Breast epithelium (tissue), 4 donors: ENCODE measurements at places on chromosomes 6 and 20. TPM values are rescaled to one million over a fixed set of nuclear protein-coding genes. Genes with fewer than 3 reads are reported as not detected.
A peak's percentile ranks its signal among the peaks of the same experiment; 100 is the strongest.

- H3K4me1 ChIP-seq, result no peaks in the 10 kb centered on the region
- H3K4me3 ChIP-seq, result no peak overlapping the region
- peak; percentile 55 for DNase-seq
- no peaks in the 10 kb centered on the region for H3K27me3 ChIP-seq
- no peaks in the 10 kb centered on the region for H3K36me3 ChIP-seq
These were observed 39.4 kb upstream of the ENPP4 start for GRCh38 chr6:46090115-46091079.

DNA sequence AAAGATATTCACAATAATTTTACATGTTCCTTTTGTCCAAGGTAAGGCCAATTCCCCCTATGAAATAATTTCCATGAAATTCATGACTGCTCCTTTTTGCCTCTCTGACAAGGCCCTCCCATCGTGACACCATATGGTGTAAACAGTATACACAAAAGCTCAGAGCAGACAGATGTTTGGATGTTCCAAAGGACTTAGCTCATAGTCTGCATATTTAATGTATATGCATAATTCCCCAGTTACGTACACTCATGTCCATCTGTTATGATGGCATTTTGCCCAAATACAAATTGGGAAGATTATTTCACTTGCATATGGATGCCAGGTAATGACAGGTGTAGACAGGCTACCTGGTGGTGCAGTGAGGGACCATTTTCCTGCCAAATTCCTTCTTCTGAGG, 376.5 kb downstream of the KHDRBS2 start:
- H3K36me3 ChIP-seq, result no peaks in the 10 kb centered on the region
- no peak overlapping the region for H3K27ac ChIP-seq
- H3K27me3 ChIP-seq, result no peaks in the 10 kb centered on the region
- no peak for DNase-seq

The WFDC10B gene
- not detected for total RNA-seq

The PRDM13 gene
- not detected for total RNA-seq

The C6orf120 gene
- 29.5 TPM for total RNA-seq

DNA sequence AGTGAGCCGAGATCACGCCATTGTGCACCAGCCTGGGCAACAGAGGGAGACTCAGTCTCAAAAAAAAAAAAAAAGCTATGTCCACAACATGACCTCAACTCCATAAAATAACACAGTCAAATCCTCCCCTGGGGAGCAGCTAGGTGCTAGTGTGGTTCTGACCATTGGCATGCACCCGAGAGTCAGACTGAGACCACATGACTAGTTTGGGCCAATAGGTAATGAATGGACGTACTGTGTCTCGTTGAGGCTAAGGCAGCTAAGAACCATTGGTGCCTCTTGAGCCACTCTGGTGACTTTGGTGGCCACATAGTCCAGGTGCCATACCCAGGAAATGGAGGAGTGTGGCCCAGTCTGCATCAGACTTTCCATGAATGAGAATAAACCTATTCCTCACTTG, 40.3 kb downstream of the ATP9A start:
- H3K27ac ChIP-seq, result no peak overlapping the region
- H3K27me3 ChIP-seq, result no peaks in the 10 kb centered on the region
- no peaks in the 10 kb centered on the region for H3K4me1 ChIP-seq
- DNase-seq, result no peak

GRCh38 chr6:131635384-131636340, 1.4 kb upstream of the ENPP3 start:
- H3K27ac ChIP-seq, result no peak overlapping the region
- no peak overlapping the region for H3K4me3 ChIP-seq
- no peak for DNase-seq
- no peaks in the 10 kb centered on the region for H3K36me3 ChIP-seq

DNA sequence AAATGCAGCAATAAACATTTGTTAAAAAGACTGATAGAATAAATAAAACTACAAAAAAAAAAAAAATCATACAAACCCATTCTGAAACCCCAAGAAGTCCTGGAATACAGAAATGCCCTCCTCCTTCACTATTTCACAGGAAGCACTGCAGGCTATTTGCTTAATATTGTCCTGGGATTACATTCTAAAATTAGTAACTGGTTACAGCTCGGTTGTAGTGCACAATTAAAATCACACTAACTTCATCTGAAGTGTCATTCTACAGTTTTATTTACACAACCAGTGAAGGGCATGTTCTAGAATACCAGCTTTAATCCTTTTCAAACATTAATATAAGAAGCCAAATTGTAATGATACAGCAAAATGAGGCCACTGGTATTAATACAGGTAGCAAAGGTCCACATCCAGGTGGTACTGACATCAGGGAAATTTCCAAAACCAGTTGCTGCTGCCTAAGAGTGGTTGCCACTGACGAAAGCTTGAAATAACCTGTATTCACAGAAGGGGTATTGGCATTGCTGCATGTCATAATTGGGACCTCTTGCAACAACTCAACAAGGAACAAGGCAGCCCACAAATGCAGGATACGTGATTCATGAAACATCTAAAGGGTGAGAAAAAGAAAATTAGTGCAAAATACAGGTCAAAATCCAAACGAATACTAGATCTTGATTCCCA, 26.9 kb downstream of the AKIRIN2 start:
- H3K4me1 ChIP-seq, result no peaks in the 10 kb centered on the region
- no peak overlapping the region for H3K4me3 ChIP-seq
- peaks cover 4% of the 10 kb centered on the region for H3K36me3 ChIP-seq
- H3K27ac ChIP-seq, result no peak overlapping the region
- DNase-seq, result no peak
- H3K27me3 ChIP-seq, result no peaks in the 10 kb centered on the region

GRCh38 chr6:40148882-40149573, 214.8 kb upstream of the MOCS1 start:
- no peaks in the 10 kb centered on the region for H3K27me3 ChIP-seq
- DNase-seq, result no peak
- no peaks in the 10 kb centered on the region for H3K36me3 ChIP-seq
- H3K4me3 ChIP-seq, result no peak overlapping the region

The TSHZ2 gene
- 59.6 TPM for total RNA-seq

- no peaks in the 10 kb centered on the region for H3K27me3 ChIP-seq
- no peak for DNase-seq
- no peaks in the 10 kb centered on the region for H3K4me1 ChIP-seq
These were observed 143.9 kb downstream of the GRM4 start for GRCh38 chr6:34001706-34002621.

DNA sequence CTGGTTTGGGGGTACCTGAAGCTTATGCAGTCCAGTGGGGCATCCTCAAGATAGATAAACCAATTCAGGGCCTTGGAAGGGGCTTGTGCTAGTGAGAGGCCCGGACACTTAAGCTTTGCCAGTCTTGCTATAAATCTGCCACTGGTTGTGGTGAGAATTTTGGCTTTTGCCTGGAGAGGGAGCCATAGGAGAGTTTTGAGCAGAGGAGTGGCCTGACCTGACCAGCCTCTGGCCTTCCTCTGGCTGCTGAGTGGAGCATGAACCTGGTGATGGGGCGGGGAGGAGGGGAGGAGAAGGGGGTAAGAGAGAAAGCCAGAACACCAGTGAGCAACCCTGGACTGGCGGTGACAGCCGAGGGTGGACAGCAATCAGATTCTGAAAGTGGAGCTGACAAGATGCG, 7.1 kb downstream of the TMEM74B start:
- H3K27ac ChIP-seq, result no peak overlapping the region
- no peaks in the 10 kb centered on the region for H3K27me3 ChIP-seq
- DNase-seq, result no peak
- no peaks in the 10 kb centered on the region for H3K4me1 ChIP-seq
- H3K4me3 ChIP-seq, result no peak overlapping the region

DNA sequence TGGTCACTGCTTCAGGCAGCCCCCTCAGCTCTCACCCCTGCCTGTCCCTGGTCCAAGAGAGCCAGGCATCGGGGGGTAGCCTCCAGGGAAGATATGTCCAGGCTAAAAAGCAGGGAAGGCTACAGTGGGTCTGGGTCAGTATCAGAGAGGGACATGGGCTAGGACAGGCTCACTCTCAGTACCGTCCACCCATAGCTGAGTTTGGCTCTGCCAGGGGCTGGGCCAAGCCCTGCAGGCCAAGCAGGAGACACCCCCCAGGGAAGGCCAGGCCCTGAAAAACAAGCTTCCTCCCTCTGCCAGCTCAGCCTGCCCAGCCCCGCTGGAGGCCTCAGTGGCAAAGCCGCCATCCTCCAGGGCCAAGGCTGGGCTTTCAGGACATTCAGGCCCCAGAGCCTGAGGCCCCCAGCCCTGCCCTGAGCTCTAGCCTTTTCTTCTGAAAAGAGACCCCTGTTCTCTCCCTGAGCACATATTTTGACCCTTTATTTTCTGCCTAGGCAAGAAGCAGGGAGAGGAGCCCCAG, 28.6 kb upstream of the TGM2 start:
- H3K27ac ChIP-seq, result no peak overlapping the region
- no peak overlapping the region for H3K4me3 ChIP-seq
- no peak for DNase-seq
- H3K27me3 ChIP-seq, result no peaks in the 10 kb centered on the region
- no peaks in the 10 kb centered on the region for H3K4me1 ChIP-seq

DNA sequence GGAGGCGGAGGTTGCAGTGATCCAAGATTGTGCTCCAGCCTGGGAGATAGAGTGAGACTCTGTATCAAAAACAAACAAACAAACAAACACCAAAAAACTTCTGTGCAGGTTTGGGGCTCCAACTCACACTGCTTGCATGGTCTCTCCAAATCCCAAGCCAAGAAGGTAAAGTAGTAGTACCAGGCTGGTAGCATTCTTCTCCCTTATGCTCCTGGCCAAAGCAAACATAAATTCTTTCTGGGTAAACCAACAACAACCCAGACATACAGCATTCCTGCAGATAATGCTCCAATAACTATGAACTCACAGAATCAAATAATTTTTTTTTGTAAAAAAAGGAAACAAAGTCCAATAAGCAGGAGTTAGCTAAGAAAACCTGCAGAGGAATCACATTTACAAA, 57.8 kb upstream of the KLHL31 start:
- DNase-seq, result no peak
- H3K27me3 ChIP-seq, result no peaks in the 10 kb centered on the region
- no peak overlapping the region for H3K4me3 ChIP-seq
- no peak overlapping the region for H3K27ac ChIP-seq
- H3K36me3 ChIP-seq, result no peaks in the 10 kb centered on the region
- H3K4me1 ChIP-seq, result no peaks in the 10 kb centered on the region

GRCh38 chr6:22332711-22333110, 35.9 kb upstream of the PRL start:
- H3K27ac ChIP-seq, result no peak overlapping the region
- no peaks in the 10 kb centered on the region for H3K36me3 ChIP-seq

DNA sequence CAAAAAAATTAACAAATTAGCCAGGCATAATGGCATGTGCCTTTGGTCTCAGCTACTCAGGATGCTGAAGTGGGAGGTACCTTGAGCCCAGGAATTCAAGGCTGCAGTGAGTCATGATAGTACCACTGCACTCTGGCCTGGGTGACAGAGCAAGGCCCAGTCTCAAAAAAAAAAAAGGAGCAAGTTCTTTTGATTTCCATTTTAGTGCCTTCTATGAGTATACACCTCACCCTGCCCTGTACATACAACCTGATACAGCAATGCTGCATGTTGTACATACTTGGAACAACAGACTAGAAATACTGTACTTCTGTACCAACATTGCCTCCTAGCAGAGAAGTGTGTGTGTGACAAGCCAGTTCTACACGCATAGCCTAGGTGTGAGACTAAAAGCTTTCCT, 97.3 kb upstream of the CARMIL1 start:
- no peaks in the 10 kb centered on the region for H3K4me1 ChIP-seq
- no peaks in the 10 kb centered on the region for H3K27me3 ChIP-seq
- no peaks in the 10 kb centered on the region for H3K36me3 ChIP-seq
- H3K27ac ChIP-seq, result no peak overlapping the region

GRCh38 chr6:14707971-14708465, 537.9 kb upstream of the JARID2 start:
- H3K36me3 ChIP-seq, result no peaks in the 10 kb centered on the region
- no peak for DNase-seq
- peaks cover 5% of the 10 kb centered on the region for H3K4me1 ChIP-seq
- H3K4me3 ChIP-seq, result no peak overlapping the region

The SLC44A4 gene
- total RNA-seq, result 10.5 TPM

The PDCD2 gene
- total RNA-seq, result 64.6 TPM

GRCh38 chr6:63640062-63640461, 4.5 kb downstream of the PHF3 start:
- DNase-seq, result no peak
- H3K27me3 ChIP-seq, result no peaks in the 10 kb centered on the region
- no peaks in the 10 kb centered on the region for H3K4me1 ChIP-seq
- no peaks in the 10 kb centered on the region for H3K36me3 ChIP-seq
- no peak overlapping the region for H3K4me3 ChIP-seq

The CALHM5 gene
- 0.73 TPM for total RNA-seq

GRCh38 chr6:82955841-82956240, 109.8 kb downstream of the UBE3D start:
- H3K4me3 ChIP-seq, result no peak overlapping the region
- no peak for DNase-seq
- no peaks in the 10 kb centered on the region for H3K36me3 ChIP-seq
- no peak overlapping the region for H3K27ac ChIP-seq
- no peaks in the 10 kb centered on the region for H3K27me3 ChIP-seq
- no peaks in the 10 kb centered on the region for H3K4me1 ChIP-seq

- H3K27me3 ChIP-seq, result no peaks in the 10 kb centered on the region
- no peaks in the 10 kb centered on the region for H3K4me1 ChIP-seq
- H3K4me3 ChIP-seq, result no peak overlapping the region
- no peak overlapping the region for H3K27ac ChIP-seq
These were observed 21.7 kb upstream of the SSR1 start for GRCh38 chr6:7334685-7335084.

GRCh38 chr20:49668181-49668877, 45.3 kb downstream of the B4GALT5 start:
- no peak for DNase-seq
- H3K36me3 ChIP-seq, result no peaks in the 10 kb centered on the region
- H3K27ac ChIP-seq, result no peak overlapping the region
- no peaks in the 10 kb centered on the region for H3K4me1 ChIP-seq
- H3K27me3 ChIP-seq, result no peaks in the 10 kb centered on the region

The ECT2L gene
- 0.15 TPM for total RNA-seq

GRCh38 chr6:46170357-46171289, at the start of gene ENPP5:
Gene ENPP5 (minus strand): TSS chr6:46170980. CDS start chr6:46168262, 2,718 bp downstream.
- DNase-seq, result peak; percentile 85
- H3K27me3 ChIP-seq, result no peaks in the 10 kb centered on the region
- no peaks in the 10 kb centered on the region for H3K4me1 ChIP-seq
- peak within 1 kb of the TSS; percentile 49 for H3K4me3 ChIP-seq

DNA sequence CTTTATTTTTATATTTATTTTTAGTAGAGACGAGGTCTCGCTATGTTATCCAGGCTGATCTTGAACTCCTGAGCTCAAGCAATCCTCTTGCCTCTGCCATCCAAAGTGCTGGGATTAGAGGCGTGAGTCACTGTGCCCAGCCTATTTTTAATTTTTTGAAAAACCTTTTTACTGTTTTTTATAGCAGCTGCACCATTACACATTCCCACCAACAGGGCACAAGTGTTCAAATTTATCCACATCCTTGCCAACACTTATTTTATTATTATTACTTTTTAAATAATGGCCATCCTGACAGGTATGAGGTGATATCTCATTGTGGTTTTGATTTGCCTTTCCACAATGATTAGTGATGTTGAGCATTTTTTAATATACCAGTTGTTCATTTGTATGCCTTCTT, 42.5 kb downstream of the PACSIN1 start:
- no peaks in the 10 kb centered on the region for H3K4me1 ChIP-seq
- DNase-seq, result no peak
- no peaks in the 10 kb centered on the region for H3K27me3 ChIP-seq
- no peaks in the 10 kb centered on the region for H3K36me3 ChIP-seq
- no peak overlapping the region for H3K27ac ChIP-seq
- no peak overlapping the region for H3K4me3 ChIP-seq
